ENCODE measurements at places on chromosomes 6 and 20.

DNA sequence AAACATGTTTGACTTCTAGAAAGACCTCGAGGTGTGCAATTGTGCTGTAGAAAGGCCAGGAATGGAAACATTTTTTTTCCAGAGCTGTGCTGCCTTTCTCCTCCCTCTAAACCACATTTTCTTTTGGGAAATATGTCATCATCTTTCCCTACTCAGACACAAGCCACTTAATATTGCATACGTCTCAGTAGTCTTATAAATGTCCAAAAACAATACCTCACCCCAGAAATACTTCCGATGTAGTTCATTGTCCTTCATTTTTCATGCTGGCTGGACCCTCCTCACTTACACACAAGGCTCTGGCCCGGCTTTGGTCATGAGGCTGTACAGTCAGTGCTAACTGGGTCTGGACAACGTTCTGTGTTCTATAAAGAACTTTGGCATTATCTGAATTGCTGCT lies 126.4 kb downstream of the SCML4 start:
- no peak for DNase-seq

- no peak for DNase-seq
These were observed 281.7 kb upstream of the PRDM1 start for GRCh38 chr6:105804424-105804823.

- DNase-seq, result no peak
These were observed 36.8 kb downstream of the HEBP2 start for GRCh38 chr6:138440758-138441357.

DNA sequence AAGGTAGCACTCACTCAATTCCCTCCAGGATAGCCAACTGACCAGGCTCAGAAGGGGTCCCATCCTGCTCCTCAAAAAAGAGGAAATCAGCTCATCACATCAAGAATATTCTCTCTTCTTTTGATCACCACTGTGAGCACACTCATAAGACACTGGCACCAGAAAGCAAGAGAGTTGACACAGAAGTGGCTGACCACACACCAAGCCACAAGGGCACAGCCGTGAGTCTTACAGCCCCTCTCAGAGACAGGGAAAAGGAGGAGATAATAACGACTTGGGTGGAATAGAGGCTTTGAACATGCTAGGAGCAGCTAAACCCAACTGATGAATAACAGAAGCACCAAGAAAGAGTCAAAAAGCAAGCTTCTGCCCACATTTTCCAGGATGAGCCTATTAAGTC lies 249.1 kb upstream of the PREP start:
- DNase-seq, result no peak

- DNase-seq, result no peak
These were observed 8.8 kb upstream of the SNAI1 start for GRCh38 chr20:49973981-49974380.

DNA sequence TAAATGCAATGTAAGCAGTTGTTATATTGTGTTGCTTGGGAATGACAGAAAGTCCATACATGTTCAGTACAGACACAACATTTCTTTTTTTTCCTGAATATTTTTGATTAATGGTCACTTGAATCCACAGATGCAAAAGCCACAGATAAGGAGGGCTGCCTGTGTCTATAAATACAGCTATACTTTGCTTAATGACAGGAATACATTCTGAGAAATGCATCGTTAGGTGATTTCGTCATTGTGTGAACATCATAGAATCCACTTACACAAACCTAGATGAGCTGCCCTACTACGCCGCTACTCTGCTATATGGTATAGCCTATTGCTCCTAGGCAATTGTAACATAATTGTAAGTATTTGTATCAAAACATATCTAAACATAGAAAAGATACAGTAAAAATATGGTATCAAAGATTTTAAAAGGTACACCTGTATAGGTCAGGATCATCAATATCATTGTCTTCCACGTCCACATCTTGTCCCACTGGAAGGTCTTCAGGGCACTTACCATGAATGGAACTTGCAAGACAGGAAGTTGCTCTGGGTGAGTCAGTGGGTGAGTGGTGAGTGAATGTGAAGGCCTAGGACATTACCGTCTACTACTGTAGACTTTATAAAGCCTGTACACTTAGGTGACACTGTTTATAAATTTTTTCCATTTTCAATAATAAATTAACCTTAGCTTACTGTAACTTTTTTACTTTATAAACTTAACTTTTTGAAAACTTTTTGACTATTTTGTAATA lies 27.9 kb upstream of the POPDC3 start:
- no peak for DNase-seq

DNA sequence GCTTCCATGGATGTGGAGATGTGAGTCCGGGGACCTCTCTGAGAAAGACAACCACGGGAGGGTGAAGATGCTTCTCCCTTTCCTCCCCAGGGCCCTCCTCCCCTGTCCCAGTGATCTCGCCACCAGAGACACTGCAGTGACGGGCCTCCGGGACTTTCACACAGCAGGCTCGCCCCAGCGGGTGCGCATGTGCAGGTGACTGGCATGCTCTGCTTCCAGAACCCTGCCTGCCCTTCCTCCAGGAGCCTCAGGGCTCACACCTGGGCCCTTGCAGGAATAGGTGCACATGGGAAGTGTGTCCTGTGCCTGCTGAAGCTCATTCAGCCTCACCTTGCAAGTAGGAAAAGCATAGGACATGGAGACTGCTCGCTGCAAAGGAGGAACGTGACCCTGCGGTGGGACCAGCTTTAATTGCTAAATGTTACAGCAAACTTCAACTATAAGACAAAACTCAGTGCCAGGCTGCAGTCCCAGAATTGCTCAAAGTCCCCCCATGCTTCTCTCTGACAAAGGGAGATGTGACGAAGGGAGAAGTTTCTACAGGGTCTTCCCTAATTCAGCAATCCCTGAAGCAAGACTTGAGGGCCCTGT lies 19.2 kb downstream of the CST8 start:
- no peak for DNase-seq

- DNase-seq, result no peak
These were observed 4.1 kb downstream of the PLCB4 start for GRCh38 chr20:9072861-9073500.

- no peak for DNase-seq
These were observed 232.8 kb upstream of the RNF24 start for GRCh38 chr20:4247898-4248858.

DNA sequence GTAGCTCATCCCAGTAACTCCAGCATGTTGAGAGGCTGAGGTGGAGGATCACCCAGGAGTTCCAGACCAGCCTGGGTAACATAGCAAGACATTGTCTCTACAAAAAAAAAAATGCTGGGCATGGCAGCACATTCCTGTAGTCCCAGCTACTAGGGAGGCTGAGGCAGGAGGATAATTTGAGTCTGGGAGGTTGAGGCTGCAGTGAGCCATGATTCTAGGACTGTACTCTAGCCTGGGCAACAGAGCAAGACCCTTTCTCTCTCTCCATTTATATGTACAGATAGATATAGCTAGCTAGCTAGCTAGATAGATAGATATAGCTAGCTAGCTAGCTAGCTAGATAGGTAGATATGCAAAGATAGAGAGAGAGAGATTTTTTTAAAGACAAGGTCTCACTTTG lies 20.4 kb downstream of the ILRUN start:
- DNase-seq, result no peak

- DNase-seq, result no peak
These were observed 87.8 kb downstream of the SESN1 start for GRCh38 chr6:109006818-109007217.

Data from NCI-H1048 (cell line).